ENCODE measurements at places on chromosomes 12 and 14.
A peak's percentile ranks its signal among the peaks of the same experiment; 100 is the strongest.

DNA sequence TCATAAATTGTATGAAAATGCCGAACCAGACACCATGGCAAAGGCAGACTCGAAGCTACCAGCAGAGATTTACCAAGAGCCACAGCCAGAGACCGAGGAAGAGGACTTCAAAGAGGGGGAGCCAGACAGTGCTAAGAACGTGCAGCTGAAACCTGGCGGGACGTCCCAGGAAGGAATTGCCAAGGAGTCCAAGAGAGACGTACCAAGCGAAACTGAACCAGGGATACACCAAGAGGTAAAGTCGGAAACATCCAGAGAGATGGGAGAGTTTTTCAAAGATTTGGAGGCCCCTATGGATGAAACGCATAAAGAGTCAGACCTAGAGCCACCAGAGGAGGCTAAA, 294 bp downstream of the SAMD15 start:
- DNase-seq = no peak

DNA sequence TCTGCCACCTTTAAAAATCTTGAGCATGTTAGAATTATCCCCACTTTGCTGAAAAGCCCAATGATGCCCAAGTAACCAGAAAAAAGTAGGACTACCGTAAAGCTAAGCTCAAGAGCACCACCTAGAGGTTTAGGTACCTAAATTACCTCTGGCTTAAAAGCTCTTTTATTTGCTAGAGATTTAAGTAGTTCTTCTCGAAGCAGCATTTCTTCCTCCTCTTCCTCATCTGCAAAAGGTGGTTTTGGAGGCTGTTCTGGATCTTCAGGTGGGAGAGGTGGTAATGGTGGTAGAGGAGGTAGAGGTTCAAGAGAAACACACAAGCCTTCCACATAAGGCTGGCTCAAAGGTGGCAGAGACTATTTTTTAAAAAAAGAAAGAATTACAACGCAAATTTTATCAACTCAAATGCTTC, 26.9 kb downstream of the ZFC3H1 start:
- peak; percentile 22 for DNase-seq

- no peak for DNase-seq
These were observed 117.4 kb upstream of the RTL1 start for GRCh38 chr14:101020834-101021370.

DNA sequence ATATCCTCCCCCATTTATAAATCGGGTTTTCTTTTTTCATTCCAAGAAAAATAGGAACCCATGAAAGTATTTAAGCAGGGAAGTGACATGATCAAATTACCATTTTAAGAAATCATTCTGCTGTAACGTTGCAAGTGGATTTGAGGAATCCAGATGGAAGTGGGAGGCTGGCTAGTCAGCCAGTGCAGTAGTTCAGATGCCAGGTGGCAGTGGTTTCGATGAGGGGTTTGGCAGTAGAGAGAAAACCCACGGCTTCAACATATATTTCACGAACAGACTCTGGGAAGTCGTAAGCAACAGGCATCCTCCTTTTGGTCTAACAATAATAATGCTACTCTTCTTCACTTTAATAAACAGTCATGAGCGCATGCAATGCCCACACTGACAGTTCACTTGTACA, 25.0 kb downstream of the PDZRN4 start:
- DNase-seq = no peak

DNA sequence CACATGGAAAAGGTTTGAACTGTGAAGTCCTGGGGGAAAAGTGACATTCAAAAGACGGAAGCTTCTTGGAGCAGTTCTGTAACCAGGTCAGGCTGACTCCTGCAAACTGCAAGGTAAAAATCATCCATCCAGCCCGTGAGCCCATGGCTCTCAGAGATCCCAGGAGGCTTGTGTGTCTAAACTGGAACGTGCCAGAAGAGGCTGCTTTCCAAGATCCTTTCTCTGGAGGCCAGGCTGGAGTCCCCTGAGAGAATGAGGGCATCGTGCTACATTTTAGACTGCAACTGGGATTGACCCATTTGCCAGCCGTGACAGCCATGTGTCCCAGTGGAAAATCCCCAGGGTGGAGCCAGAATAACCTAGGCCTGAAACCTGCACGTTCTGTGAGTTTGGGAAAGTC, 7.8 kb upstream of the WSCD2 start:
- no peak for DNase-seq

GRCh38 chr14:38404616-38405015, 148.7 kb upstream of the CLEC14A start:
- DNase-seq = no peak

- DNase-seq = no peak
These were observed 26.9 kb downstream of the CLMN start for GRCh38 chr14:95292660-95293425.

DNA sequence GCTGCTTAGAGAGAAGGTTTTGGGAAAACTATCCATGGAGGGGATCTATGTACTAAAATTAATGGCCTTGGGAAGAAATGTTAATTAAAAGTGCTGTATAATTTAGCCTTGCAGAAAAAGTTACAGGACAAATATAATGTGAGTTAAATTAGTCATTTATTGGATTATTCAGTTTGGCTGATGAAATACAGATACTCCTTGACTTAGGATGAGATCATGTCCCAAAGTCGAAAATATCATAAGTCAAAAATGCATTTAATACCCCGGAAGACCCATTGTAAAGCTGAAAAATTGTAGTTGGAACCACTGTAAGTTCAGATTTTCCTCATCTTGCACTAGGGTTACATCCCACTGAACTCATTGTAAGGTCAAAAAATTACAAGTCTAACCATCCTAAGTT, 9.7 kb downstream of the RTRAF start:
- no peak for DNase-seq

DNA sequence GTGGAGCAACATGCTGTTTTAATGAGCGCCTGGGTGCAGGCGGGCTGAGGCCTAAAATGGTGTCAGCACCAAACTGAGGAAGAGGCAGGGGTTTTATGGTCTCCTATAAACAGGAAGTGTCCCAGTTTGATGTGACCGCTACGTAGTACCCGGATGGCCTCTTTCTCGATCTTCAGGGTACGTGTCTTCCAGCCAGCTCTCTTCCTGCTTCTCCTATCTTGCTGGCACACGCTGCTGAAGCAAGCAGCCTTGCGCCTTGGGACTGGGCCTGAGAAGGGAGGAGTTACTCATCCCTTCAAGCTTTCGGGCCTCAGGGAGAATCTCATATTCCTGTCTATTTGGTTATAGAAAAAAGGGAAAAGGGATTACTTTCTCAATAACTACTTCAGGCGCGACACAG, 28.2 kb upstream of the RNASE1 start:
- DNase-seq = no peak

Data from endothelial cell (in vitro differentiated cells).